Suprapubic skin (tissue), 4 donors: ENCODE measurements at places on chromosomes 4 and X.

GRCh38 chrX:107715331-107716117 is 60.1 kb downstream of the TSC22D3 start:
- H3K36me3 ChIP-seq, result peaks cover 26% of the 10 kb centered on the region
- H3K27ac ChIP-seq, result peak overlapping the region; percentile 98
- no peaks in the 10 kb centered on the region for H3K27me3 ChIP-seq

GRCh38 chr4:55398461-55398860 is 2.7 kb downstream of the TMEM165 start:
- DNase-seq, result no peak
- peak overlapping the region; percentile 99 for H3K27ac ChIP-seq
- peak overlapping the region; percentile 97 for H3K4me3 ChIP-seq
- H3K27me3 ChIP-seq, result no peaks in the 10 kb centered on the region
- H3K4me1 ChIP-seq, result peaks cover 35% of the 10 kb centered on the region
- H3K36me3 ChIP-seq, result peaks cover 5% of the 10 kb centered on the region

DNA sequence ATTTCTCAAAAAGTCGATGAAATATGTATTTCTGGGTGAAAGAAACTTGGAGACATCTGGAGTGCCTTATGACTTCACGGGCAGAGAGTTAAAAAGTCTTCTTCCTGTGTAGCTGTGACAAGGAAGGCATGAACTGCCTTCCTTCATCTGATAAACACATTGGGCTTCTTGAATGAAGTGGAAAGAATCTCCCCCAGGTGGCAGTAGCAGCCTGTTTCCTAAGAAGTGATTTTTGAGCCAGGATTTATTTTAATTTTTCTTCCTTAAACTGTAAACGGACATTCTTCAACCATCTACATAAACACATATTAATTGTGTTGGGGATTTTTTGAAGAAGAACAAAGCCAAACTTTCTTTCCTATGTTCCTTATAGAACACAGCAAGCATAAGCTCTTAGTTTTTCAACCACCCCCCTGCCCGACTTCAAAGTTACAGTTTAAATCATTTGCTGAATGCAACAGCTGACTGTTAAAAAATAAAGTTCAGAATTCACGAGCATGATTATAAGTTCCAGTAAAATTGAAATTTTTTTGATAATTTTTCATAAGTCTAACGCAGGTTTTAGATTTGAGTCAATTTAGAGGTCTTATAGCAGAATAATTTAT is 980 bp upstream of the GIMD1 start:
- no peaks in the 10 kb centered on the region for H3K36me3 ChIP-seq
- H3K4me3 ChIP-seq, result no peak overlapping the region
- H3K27me3 ChIP-seq, result peaks cover 3% of the 10 kb centered on the region
- H3K27ac ChIP-seq, result no peak overlapping the region
- H3K4me1 ChIP-seq, result no peaks in the 10 kb centered on the region
- DNase-seq, result no peak

DNA sequence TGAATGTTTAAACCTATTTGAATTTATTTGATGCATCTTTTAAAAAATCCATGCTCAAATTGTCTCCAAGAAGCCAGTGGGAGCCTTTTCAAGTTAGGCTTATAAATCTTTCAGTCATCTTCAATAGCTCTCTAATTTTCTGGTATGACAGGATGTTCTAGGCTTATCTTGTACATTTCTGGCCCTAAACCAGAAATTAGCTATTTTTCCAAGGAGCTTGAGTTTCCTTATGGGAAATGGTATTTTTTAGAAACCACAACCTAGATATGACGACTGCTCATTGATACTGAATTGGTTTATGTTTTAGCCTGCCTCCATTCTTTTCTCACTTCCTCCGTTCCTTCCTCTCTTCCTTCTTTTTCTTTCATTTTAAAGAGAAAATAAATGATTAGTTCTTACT is 172.3 kb downstream of the SPRY1 start:
- no peak overlapping the region for H3K4me3 ChIP-seq
- no peak overlapping the region for H3K27ac ChIP-seq
- no peaks in the 10 kb centered on the region for H3K27me3 ChIP-seq
- peaks cover 3% of the 10 kb centered on the region for H3K4me1 ChIP-seq
- DNase-seq, result no peak

DNA sequence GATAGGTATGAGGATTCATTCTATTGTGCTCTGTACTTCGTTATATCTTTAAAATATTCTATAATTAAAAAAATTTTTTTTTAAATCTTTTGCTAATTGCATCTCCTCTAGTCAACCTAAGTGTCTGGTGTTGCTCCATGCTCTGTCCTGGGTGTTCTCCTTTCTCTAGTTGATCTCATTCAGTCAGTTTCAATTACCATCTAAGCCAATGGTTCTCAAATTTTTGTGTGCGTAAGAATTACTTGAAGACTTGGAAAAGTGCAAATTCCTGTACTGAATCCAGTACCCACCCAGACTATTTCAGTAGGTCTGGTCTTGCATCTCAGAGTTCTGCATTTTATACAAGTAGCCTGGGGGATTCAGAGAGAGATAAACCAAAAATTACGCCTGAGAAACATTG is 6.7 kb downstream of the TMPRSS11D start:
- no peaks in the 10 kb centered on the region for H3K27me3 ChIP-seq
- DNase-seq, result no peak
- H3K4me3 ChIP-seq, result no peak overlapping the region
- H3K36me3 ChIP-seq, result no peaks in the 10 kb centered on the region
- peaks cover 6% of the 10 kb centered on the region for H3K4me1 ChIP-seq
- no peak overlapping the region for H3K27ac ChIP-seq

GRCh38 chr4:53782458-53782845 is 191.2 kb upstream of the LNX1 start:
- H3K4me1 ChIP-seq, result no peaks in the 10 kb centered on the region
- no peak overlapping the region for H3K4me3 ChIP-seq
- H3K27ac ChIP-seq, result no peak overlapping the region

DNA sequence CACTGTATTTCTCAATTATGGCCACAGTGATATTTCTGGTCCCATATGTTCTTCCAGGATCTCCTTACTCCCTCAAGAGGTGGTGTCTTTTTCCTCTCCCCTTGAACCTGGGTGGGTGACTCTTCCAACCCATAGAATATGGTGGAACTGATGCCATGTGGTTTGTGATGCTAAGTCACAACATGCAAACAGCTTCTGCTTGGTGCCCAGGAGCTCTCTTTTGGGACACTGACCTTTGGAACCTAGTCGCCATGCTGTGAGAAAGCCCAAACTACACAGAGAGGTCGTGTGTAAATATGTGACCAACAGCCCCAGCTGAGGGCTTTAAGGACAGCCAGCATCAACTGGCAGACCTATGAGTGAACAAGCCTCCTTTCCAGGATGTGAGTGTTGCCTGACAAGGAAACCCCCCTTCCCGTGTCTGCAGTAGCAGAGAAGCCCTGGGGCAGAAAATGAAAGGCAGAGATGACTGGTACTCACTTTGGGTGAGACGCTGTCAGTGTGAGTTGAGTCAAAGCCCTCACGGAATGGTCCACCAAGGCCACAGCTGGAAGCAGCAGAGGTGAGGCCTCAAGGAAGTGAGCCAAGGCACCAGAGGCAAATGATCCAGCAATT is 223.4 kb downstream of the BCOR start:
- H3K27me3 ChIP-seq, result no peaks in the 10 kb centered on the region
- no peak overlapping the region for H3K4me3 ChIP-seq
- no peak for DNase-seq
- no peaks in the 10 kb centered on the region for H3K36me3 ChIP-seq
- no peak overlapping the region for H3K27ac ChIP-seq

DNA sequence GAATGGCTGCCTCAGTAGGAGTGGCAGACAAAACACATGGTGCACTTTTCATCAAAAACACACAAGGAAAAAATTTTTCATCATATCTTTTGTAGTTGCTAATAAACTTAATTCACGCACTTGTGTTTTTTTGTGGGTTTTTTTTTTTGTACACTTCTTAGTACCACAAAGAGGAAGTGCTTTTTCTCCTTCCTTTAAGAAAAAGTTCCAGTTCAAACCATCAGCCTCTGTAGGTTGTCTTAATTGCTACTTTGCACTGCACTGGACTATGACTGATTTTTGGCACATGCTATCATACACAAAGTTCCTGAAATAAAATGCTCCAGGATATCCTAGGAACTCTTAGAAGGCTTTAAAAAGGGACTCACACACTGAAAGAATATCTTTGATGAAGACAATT is at the start of gene PHEX:
TSS of gene PHEX (plus strand) at position 242 of the 400 bp plus-strand sequence. CDS start 681 bp downstream, outside the sequence.
- no peak within 1 kb of the TSS for H3K27ac ChIP-seq
- DNase-seq, result no peak
- H3K4me3 ChIP-seq, result no peak within 1 kb of the TSS
- H3K36me3 ChIP-seq, result no peaks in the 10 kb centered on the region
- H3K4me1 ChIP-seq, result no peaks in the 10 kb centered on the region

- no peak overlapping the region for H3K4me3 ChIP-seq
- no peak for DNase-seq
- no peaks in the 10 kb centered on the region for H3K36me3 ChIP-seq
- no peaks in the 10 kb centered on the region for H3K4me1 ChIP-seq
- H3K27me3 ChIP-seq, result no peaks in the 10 kb centered on the region
- no peak overlapping the region for H3K27ac ChIP-seq
These were observed 8.1 kb downstream of the CSAG1 start for GRCh38 chrX:152725409-152725808.

DNA sequence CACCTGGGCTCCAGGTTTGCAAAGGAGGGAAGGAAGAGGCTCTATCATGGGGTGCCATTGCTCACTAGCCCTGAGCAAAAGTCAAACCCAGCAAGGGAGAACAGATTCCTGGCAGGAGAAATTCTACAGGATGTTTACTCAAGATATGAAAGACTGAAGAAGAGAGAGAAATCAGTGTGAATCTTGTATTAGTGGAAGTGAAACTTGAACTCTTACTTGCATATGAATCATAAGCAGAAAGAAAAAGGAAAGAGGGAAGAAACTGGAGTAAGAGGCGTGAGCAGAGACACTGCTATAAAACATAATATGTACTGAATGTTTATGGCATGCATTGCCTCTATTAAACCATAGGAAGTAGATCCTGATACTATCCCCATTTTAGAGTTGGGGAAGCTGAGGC is 60.9 kb downstream of the C4orf46 start:
- no peaks in the 10 kb centered on the region for H3K36me3 ChIP-seq
- H3K4me3 ChIP-seq, result no peak overlapping the region
- H3K4me1 ChIP-seq, result no peaks in the 10 kb centered on the region
- DNase-seq, result no peak
- H3K27me3 ChIP-seq, result no peaks in the 10 kb centered on the region

- H3K4me3 ChIP-seq, result no peak overlapping the region
- H3K27ac ChIP-seq, result no peak overlapping the region
- no peaks in the 10 kb centered on the region for H3K4me1 ChIP-seq
- no peak for DNase-seq
These were observed 330.3 kb downstream of the BCOR start for GRCh38 chrX:39767446-39767845.

DNA sequence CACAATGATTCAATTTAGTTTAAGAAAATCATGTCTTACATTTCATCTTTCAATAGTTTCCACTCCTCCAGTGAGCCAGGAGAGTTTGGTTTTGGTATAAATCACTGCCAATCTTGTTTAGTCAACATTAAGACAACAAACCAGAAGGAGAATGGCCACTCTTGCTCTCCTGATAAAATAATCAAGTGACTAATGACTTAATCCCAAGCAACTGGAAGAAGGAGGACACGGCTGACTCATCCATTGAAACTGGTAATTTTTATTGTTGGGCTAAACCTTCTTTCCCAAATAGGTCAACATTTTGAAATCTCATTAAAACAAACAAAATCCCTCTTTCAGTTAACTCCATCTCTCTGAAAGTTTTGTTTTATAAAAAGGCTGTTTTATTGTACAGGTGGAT is 230.2 kb downstream of the CLCN4 start:
- H3K4me1 ChIP-seq, result no peaks in the 10 kb centered on the region
- no peak overlapping the region for H3K27ac ChIP-seq
- H3K4me3 ChIP-seq, result no peak overlapping the region
- H3K27me3 ChIP-seq, result no peaks in the 10 kb centered on the region
- no peaks in the 10 kb centered on the region for H3K36me3 ChIP-seq
- no peak for DNase-seq

- DNase-seq, result no peak
- H3K4me1 ChIP-seq, result no peaks in the 10 kb centered on the region
- H3K27ac ChIP-seq, result no peak overlapping the region
- no peaks in the 10 kb centered on the region for H3K36me3 ChIP-seq
- H3K27me3 ChIP-seq, result no peaks in the 10 kb centered on the region
These were observed 143.9 kb downstream of the GLRA2 start for GRCh38 chrX:14673236-14673635.

GRCh38 chr4:182257503-182257902 is 14.3 kb downstream of the TENM3 start:
- no peak for DNase-seq
- H3K27ac ChIP-seq, result no peak overlapping the region
- H3K27me3 ChIP-seq, result no peaks in the 10 kb centered on the region
- no peaks in the 10 kb centered on the region for H3K4me1 ChIP-seq

DNA sequence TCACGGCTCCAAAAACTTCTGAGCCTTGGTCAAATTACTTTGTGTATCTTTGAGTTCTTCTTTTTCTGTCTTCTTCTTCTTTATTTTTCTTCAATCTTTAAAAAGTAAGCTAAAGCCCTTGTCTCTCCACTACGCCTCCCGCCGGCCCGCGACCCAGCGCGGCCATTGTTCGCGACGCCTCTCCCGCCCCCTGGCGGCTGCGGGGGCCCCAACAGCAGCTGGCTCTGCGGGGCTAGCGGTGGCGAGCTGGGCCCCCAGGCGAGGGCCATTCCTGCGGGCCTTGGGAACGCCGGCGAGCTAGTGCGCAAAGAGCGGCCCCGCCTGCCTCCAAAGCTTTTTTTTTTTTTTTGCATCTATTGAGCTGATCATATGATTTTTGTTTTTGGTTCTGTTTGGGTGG is 119.1 kb downstream of the TGIF2LX start:
- DNase-seq, result no peak
- H3K4me1 ChIP-seq, result no peaks in the 10 kb centered on the region
- no peaks in the 10 kb centered on the region for H3K36me3 ChIP-seq
- H3K27me3 ChIP-seq, result no peaks in the 10 kb centered on the region

GRCh38 chr4:123833171-123833643 is 436.6 kb downstream of the SPRY1 start:
- H3K27me3 ChIP-seq, result no peaks in the 10 kb centered on the region
- H3K27ac ChIP-seq, result peak overlapping the region; percentile 80
- H3K4me3 ChIP-seq, result no peak overlapping the region
- no peaks in the 10 kb centered on the region for H3K36me3 ChIP-seq
- H3K4me1 ChIP-seq, result peaks cover 13% of the 10 kb centered on the region
- no peak for DNase-seq

GRCh38 chrX:120321520-120322281 is 10.4 kb upstream of the TMEM255A start:
- H3K4me1 ChIP-seq, result no peaks in the 10 kb centered on the region
- no peak overlapping the region for H3K27ac ChIP-seq
- no peak for DNase-seq
- no peaks in the 10 kb centered on the region for H3K27me3 ChIP-seq

GRCh38 chrX:13087322-13088155 is 43.1 kb upstream of the FAM9C start:
- peaks cover 10% of the 10 kb centered on the region for H3K4me1 ChIP-seq
- H3K4me3 ChIP-seq, result no peak overlapping the region
- no peak overlapping the region for H3K27ac ChIP-seq
- H3K27me3 ChIP-seq, result no peaks in the 10 kb centered on the region
- H3K36me3 ChIP-seq, result no peaks in the 10 kb centered on the region

GRCh38 chr4:122762520-122762919 is 30.0 kb downstream of the BBS12 start:
- H3K27ac ChIP-seq, result no peak overlapping the region
- no peak overlapping the region for H3K4me3 ChIP-seq
- DNase-seq, result no peak
- no peaks in the 10 kb centered on the region for H3K27me3 ChIP-seq
